ENCODE measurements at places on chromosomes 5 and 9.

- no peak for DNase-seq
Measured at GRCh38 chr9:77769246-77769645, 121.1 kb upstream of the GNA14 start.

- no peak for DNase-seq
Measured at GRCh38 chr5:102625928-102626327, 127.1 kb upstream of the SLCO6A1 start.

DNA sequence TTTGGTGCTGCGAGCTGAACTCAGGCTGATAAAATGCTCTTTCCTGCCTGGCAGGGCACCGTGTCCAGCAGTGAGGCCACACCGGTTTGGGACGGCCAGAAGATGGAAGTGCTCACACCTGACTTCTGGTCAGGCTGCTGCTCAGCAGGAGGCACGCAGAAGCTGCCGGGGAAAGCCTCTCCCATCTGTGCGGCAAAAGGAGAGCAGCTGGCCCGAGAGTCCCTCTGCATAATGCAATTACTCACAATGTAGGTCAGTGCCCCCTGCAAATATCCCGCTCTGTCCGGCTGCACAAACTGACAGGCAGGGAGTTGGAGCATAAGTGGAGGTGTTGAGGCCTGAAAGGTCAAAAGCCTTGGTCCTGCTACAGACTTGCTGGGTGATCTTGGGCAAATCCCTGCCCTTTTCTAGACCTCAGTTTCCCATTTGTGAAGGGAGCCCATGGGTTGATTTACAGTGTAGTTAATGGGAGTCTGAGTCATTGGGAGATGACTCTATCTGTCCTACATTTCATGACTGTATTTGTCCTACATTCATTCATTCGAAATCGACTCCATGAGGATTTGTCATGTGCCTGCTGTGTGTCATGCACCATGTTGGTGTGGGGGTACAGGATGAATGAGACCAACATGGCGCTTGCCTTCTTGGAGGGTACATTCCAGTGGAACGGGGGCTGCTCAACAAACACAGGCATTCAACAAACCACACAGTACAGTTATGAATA, 61.8 kb upstream of the TBC1D2 start:
- DNase-seq = peak; percentile 70

- DNase-seq = peak; percentile 66
Measured at GRCh38 chr5:135393691-135394090, 5.3 kb downstream of the MACROH2A1 start.

GRCh38 chr5:2666081-2666480, 85.4 kb downstream of the IRX2 start:
- no peak for DNase-seq

- no peak for DNase-seq
Measured at GRCh38 chr9:107007402-107007801, 144.4 kb downstream of the ZNF462 start.

- DNase-seq = no peak
Measured at GRCh38 chr5:149633476-149634350, 52.4 kb downstream of the ARHGEF37 start.

GRCh38 chr5:169798438-169798837, 161.4 kb downstream of the DOCK2 start:
- peak; percentile 38 for DNase-seq

- peak; percentile 57 for DNase-seq
Measured at GRCh38 chr5:160315968-160316367, 3.6 kb upstream of the CCNJL start.

DNA sequence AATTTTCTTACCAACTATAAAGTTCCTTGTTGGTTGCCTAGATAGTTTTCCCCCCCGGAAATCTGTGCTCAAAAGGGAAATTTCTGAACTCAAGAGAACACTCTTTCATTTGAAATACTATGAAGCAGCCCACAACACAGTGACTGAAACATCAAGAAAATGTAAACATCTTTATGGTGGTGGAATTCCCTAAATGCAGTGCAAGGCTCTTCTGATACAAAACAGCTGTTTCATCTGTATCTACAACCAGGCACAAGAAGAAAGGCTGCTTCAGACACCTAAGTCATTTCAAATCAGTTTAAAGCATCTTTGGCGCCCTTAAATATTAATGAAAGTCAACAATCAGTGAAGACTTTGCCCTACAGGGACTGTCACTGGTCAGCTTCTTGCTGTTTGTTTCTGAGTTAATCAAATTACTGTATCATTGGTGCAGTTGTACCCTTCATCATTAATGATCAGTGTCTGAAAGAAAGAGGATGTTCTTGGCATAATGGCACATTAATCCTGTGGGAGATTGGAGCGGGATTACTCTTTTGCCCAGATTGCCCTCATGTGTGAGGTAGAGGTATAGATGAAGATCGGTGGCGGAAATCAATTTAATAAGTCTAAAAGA, 947.0 kb downstream of the NR2F1-AS1 start:
- DNase-seq = no peak

- DNase-seq = peak; percentile 62
Measured at GRCh38 chr5:152688561-152689249, 283.6 kb upstream of the NMUR2 start.

- peak; percentile 97 for DNase-seq
Measured at GRCh38 chr9:130446101-130446861, 1.5 kb downstream of the ASS1 start.

Data from amniotic epithelial cell (primary cell).